Fibroblast of upper back skin (primary cell): ENCODE measurements at places on chromosomes 4 and X.

- DNase-seq: no peak
These were observed 70.1 kb downstream of the CENPC start for GRCh38 chr4:67475155-67475554.

- no peak for DNase-seq
These were observed 53.7 kb downstream of the ANXA5 start for GRCh38 chr4:121642876-121643585.

DNA sequence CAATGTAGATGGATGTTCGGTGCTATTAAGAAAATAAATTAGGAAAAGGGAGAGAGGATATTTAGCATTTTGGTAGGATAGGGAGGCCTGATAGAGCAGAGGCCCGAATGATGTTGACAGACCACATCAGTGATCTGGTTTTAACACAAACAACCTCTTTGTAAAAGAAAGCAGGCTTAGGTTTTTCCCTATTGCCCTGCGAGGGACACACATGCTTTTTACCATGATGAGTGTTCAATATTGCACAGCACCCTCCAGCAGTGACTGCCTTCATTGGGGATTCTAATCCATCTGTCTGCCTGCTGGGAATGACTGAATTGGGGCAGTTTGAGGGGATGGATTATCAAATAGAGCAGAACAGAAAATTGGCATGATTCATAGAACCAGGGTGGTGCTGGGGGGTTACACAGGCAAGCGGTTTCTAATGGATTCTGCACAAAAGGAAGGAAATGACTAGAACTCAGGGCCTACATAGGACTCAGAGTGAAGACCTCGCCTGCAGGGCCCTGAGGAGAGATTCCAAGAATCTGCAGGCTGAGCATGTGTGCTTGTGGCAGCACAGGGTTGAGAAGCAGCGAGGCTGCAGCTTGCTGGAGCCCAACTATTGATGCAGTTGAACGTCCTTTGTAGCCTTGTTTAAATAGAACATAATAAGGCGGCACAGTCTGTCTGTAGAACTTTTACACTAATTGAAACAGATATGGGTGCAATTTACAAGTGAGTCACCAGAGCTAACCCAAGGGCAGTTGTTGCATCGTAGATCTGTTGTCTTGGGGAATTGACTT is 58.0 kb downstream of the RHOH start:
- DNase-seq: peak; percentile 46

- DNase-seq: no peak
These were observed 74.2 kb upstream of the CPEB2 start for GRCh38 chr4:14928035-14928434.

DNA sequence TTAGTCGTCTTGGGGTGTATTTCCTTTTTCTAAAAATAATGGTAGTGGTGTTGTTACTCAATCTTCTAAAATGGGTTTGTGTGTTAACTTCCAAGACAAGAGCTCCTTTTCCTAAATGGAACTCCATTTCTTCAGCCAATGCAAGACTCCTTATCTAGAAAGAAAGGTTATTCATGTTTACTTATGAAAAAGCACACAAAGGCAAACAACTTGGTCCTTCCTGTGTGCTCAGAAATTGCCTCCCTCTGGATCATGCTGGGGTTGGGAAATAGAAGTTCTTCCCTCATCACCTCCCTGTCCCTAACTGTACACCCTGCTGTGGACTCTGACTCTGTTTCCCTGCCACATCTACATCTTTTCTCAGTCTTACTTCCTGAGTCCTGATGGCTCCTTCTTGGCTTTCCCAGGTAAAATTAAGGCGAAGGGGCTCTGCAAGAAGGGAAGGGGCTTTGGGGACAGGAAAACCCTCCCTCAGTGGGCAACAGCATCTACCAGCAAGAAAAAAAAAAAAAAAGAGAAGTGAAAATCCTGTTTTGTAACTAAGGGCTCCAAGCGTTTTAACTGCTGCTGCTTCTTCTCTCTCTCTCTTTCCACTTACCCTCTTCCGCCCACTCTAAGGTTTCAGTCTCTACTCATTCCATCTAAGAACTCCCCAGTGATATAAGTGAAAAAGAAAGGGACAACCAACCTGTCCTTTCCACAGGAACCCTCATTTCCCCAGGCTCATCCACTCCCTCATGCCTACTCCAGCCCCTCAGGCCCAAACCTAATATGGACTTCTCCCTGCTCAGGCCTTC is 19.8 kb upstream of the TASL start:
- DNase-seq: no peak
